Articular chondrocyte of knee joint (primary cell): ENCODE measurements at places on chromosomes 6 and 20. TPM values are rescaled to one million over a fixed set of nuclear protein-coding genes. Genes with fewer than 3 reads are reported as not detected.

KCNQ2 gene
- under 0.01 TPM in 1 of 2 replicates, not detected in the other for total RNA-seq

FAM184A gene
- total RNA-seq = 0.65 and 1.8 TPM in 2 replicates

C20orf141 gene
- total RNA-seq = 0.32 TPM in 1 of 2 replicates, not detected in the other

ERVFRD-1 gene
- not detected in 2 replicates for total RNA-seq

CAP2 gene
- total RNA-seq = 18.5 and 23.0 TPM in 2 replicates

FOXO3 gene
- 68.5 and 71.9 TPM in 2 replicates for total RNA-seq

FNDC1 gene
- total RNA-seq = 30.5 and 34.9 TPM in 2 replicates

STMND1 gene
- not detected in 2 replicates for total RNA-seq

SPEF1 gene
- 0.22 TPM in 1 of 2 replicates, not detected in the other for total RNA-seq

COL19A1 gene
- under 0.01 TPM in 1 of 2 replicates, not detected in the other for total RNA-seq

WFDC5 gene
- not detected in 2 replicates for total RNA-seq

TFAP2A gene
- total RNA-seq = 0.11 and 0.39 TPM in 2 replicates

KIF3B gene
- total RNA-seq = 36.7 and 42.2 TPM in 2 replicates

BPIFB4 gene
- not detected in 2 replicates for total RNA-seq

RING1 gene
- 23.9 and 25.7 TPM in 2 replicates for total RNA-seq

NXT1 gene
- 12.0 and 16.8 TPM in 2 replicates for total RNA-seq

ALDH8A1 gene
- 0.43 and 0.78 TPM in 2 replicates for total RNA-seq

OPRM1 gene
- not detected in 2 replicates for total RNA-seq

CRISP3 gene
- not detected in 2 replicates for total RNA-seq

CLIC5 gene
- under 0.01 TPM in 1 of 2 replicates, not detected in the other for total RNA-seq

RIOK1 gene
- total RNA-seq = 12.6 and 14.4 TPM in 2 replicates

ASXL1 gene
- 69.1 and 74.6 TPM in 2 replicates for total RNA-seq

MAS1L gene
- total RNA-seq = not detected in 2 replicates

SUMO4 gene
- total RNA-seq = 3.5 and 4.5 TPM in 2 replicates

RAD21L1 gene
- not detected in 2 replicates for total RNA-seq

SPATA25 gene
- 0.76 and 1.6 TPM in 2 replicates for total RNA-seq

ARG1 gene
- not detected in 2 replicates for total RNA-seq

PKHD1 gene
- not detected in 2 replicates for total RNA-seq

WFDC12 gene
- total RNA-seq = not detected in 2 replicates

EPHA7 gene
- total RNA-seq = not detected in 2 replicates
